Stimulated activated naive CD4-positive, alpha-beta T cell treated with Interleukin-2 at 50 U/mL for 16 hours (primary cell): ENCODE measurements at places on chromosomes 1 and 21.

GRCh38 chr1:111920221-111921024 is 69.0 kb downstream of the KCND3 start:
- no peak for DNase-seq

- no peak for DNase-seq
Measured at GRCh38 chr1:205287076-205287475, 34.5 kb downstream of the NUAK2 start.

DNA sequence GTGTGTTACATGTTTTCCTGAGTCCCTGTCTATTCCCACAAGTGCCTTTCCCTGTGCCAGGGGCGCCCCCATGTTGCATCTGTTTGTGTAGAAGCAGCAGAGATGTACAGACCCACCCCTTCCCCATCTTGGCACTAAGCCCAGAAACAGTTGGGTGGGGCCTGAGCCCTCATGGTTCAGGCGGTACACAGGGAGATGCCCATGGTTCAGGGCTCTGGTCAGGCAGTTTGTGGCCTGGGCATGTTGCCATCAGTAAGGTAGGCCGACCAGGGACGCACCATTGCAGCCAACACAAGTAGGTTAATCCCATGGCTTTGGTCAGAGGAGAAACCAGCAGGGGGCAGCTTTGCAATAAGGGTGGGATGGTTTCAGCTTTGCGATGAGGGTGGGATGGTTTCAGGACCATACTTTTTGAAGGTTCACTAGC is 914 bp upstream of the ADGRB2 start:
- no peak for DNase-seq

GRCh38 chr1:16888860-16889816 is 6.6 kb upstream of the RNU1-2 start:
- DNase-seq: peak; percentile 49

GRCh38 chr1:187476671-187477070 is 647.9 kb downstream of the PLA2G4A start:
- DNase-seq: no peak

DNA sequence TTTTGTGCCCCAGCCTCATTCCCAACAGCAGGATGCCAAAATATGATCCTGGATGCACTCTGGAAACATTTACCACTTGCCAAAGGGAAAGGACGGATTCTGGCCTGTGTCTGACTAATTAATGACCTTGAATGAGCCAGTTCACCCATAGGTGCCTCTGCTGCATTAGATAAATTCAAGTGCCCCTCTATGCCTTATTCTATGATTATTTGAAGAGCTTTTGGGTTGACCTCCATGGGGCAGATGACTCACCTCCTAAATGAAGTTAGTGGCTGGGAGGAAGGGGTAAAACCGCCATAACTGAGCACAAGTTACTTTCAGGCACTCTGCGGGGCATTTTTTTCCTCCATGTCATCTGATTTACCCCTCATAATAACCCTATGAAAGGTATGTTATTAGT is 98.1 kb downstream of the CLIC6 start:
- no peak for DNase-seq

DNA sequence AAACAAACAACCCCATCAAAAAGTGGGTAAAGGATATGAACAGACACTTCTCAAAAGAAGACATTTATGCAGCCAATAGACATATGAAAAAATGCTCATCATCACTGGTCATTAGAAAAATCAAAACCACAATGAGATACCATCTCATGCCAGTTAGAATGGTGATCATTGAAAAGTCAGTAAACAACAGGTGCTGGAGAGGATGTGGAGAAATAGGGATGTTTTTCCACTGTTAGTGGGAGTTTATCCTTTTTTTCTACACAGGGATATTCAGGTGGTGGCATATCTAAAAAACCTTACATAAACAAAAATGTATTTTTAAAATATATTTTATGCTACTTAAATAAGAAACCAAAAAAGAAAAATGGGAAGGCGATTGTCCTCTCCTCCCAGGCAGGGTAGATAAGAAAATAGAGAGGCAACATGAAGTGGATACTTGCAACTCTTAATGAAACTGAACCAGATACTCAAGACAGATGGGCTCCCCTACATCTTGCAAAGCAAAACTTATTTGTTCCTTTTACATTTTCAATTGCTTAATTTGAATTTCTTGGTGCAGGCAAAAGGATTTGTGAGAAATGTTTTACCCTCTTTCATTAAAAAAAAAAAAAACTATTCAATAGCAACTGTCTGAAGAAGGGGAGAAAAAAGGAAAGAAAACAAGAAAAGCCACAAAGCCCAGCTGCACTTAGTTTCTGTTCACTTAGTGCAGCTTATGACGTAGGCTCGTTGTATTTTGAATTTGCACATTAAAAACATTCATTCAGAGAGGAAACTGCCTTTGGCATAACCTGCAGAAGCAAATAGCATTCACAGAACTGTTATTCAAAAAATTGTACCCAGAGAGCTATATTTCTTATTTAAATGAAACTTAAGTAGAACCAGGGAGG is 36.9 kb upstream of the RGS1 start:
- no peak for DNase-seq

DNA sequence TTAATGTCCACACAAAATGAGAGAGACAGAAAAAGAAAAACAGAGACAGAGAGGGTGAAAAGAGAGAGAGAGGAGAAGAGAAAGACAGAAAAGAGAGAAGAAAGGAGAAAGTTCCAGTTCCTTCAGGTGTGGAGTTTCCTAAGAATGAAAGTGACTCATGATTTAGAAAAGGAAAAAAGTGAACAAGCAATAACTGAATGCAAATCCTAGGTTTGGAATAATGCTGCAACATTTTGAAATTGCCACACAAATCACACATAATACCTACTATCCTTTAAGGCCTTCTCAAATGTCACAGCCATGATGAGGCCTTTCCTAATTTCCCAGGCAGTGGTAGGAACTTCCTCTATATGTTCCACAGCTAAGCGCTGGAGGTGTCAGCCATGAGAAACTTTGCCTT is 31.5 kb upstream of the XPR1 start:
- DNase-seq: no peak
